ENCODE measurements at places on chromosomes 5 and 9.

GRCh38 chr5:72380492-72381274 lies 60.5 kb downstream of the PTCD2 start:
- DNase-seq: no peak

DNA sequence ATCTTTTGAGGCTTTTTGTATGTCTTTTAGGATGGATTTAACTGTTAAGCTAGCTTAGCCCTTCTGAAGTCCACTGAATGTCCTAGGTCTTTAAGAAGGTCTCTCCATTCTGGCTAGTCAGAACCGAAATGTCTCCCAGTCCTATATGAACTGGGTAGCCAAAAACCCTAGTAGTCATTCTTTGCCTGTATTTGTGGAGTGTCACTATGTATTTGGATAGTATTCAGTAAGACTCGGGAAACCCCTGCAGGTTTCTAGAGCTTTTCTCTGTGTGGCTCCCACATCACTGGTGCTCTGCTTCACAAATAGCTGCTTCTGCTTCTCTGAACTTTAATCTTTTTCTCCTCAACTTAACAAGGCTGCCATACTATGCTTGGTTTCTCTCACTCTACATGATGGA lies 68.0 kb downstream of the RIC1 start:
- DNase-seq: no peak

DNA sequence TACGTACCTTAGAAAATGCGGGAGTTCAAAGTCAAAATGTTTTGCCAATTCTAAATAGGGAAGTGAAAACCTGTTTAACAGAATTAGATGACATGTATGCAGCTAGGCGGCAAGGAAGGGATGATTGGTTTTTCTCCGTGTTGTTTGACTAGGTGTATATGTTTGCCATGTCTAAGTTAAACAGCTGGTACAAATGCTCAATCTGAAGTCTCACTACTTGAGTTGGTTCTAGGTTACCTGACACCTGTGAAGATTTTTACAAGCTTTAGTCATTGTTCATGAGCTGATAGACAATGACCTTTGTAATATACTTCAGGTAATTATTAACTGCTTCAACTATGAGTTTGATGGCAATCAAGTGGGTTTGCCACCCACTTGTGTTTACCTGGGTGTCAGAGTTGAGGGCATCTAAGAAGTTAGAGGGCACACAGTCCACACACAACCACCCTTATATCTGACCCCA lies 74.3 kb downstream of the SLC44A1 start:
- no peak for DNase-seq

DNA sequence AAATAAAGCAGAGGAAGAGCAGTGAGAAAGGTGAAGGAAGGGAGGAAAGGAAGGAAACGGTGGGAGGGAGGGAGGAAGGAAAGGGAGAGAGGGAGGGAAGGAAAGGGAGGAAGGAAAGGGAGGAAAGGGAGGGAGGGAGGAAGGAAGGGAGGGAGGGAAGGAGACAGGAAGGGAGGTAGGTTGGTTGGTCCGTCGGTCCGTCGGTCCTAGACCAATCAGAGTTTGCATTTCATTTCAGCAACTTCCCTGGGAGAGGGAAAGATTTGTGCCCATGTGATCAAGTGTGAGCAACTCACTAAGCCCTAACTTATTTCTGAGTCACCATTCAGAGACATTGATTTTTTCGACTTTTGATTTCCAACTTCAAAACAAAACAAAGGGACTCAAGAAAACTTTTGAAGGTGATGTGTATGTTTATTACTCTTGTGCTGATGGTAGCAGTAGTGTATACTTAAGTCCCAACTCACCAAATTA lies 18.8 kb downstream of the NANS start:
- no peak for DNase-seq

Measured in stimulated activated CD8-positive, alpha-beta memory T cell treated with anti-CD3 and anti-CD28 coated beads, Interleukin-7, amount 100 ng/mL, for 1 hour (primary cell).